ENCODE measurements at places on chromosomes 7 and 10.

GRCh38 chr10:88647061-88647615, 17.1 kb upstream of the LIPF start:
- no peak for DNase-seq

DNA sequence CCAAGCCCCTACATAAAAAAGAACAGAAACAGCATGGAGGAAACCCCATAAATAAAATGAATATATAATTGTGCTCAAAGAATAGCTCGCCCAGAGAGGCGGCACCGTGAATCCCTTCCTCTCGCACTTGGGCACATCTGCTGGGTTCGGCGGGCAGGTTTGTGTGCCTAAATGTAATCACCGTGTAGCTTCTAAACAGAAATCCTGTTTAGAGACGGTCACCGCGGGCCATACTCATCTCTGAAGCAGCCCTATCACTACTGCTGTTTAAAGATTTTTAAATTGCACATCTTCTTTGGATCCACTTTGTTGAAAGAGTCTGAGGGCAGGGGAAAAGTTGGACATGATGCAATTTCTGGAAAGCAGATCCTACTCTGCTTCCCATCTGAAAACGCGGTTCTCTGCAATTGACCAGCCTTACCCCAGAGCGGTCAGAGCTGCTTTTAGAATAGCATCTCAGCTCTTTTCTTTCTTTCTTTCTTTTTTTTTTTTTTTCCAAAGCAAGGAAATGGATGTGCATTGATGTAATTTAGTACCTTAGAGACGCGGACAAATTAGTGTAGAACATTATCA, 6.4 kb downstream of the DRGX start:
- DNase-seq: no peak

DNA sequence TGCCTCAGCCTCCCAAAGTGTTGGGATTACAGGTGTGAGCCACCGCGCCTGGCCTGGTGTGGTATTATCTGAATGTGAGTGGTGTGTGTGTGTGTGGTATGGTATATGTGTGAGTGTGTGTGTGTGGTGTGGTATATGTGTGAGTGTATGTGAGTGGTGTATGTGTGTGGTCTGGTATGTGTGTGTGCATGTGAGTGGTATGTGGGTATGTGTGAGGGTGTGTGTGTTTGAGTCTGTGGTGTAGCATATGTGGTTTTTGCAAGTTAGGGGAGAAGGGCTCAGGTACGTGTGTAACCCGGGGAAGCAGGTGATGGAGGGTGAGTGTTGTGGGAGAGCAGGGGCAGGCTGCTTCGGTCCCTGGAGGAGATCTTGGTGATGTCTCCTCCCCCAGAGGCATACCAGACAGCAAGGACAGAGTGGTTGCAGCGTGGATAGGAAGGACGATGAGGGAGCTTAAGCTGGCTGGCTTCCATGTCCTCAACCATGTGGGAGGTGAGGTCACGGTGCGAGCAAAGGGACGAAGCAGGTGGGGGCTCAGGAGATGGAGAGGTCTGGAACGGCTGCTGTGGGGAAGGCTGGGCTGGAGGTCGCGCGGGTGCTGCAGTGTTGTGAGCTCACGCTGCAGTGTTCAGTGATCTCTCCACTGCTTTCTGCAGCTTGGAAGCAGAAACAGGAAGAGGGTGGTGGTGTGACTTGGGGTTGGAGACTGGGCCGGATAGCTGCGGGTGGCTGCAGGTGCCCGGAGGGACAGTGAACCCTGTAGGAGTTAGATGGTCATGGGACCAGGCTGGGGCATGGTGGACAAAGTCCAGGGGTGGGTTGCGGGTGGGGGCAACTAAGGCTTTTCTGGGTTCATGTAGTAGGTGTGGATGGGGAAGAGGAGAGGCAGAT, 5.0 kb downstream of the ZYX start:
- no peak for DNase-seq

DNA sequence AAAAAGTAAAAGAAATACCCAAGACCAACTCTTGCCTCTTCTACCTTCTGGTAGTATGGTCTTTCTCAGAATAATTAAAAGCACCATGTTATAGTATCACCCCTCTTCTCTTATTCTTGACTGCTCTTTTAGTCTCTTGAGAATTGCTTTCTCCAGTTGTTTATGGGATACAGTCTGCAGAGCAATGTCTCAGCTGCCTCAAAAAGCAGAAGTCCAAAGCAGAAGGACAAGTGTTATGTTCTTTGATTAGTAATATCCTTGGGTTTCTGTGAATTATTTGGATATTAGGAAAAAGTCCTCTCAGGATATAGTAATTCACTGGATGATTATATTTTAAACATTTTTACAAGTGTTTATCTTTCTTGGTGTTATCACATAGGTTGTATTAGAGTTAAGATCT, 7.4 kb downstream of the TAS2R41 start:
- DNase-seq: no peak

DNA sequence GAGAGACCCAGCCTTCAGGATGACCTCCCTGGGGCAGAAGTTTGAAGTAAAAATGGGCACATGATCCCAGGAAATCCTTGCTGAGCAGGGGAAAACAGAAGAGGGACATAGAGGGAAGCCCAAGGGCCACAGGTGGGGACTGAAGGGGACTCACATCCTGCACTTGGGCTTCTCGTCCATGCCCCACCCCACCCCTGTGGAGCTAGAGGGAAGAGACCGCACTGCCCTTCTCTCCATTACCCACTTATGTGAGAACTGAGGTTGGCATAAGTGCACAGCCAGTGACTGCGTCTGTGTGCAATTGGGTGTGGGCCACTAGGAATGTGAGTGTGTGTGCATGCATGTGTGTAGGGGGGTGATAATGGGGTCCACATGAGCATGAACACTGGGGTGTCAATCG, 43.4 kb upstream of the SLF2 start:
- no peak for DNase-seq

GRCh38 chr7:16463520-16463919, 2.0 kb downstream of the SOSTDC1 start:
- no peak for DNase-seq

DNA sequence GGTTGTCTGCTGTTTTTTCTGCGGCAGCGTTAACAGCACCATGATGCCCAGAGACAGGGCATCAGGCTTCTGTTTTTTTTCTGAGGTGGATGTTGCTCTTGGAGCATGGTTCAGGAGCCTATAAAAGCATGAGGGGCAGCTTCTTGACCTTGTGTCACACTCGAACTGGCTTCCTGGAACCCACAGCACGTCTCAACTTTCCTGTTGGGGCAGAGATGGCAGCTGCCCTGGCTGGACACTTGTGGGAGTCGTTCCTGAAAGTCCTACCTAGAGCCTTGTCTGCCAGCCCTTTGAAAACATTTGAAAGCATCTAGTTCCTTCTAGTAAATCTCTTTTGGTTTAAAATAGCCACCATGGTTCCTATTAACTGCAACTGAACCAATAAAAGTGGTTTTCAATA, 28.9 kb upstream of the PRKAG2 start:
- DNase-seq: no peak

DNA sequence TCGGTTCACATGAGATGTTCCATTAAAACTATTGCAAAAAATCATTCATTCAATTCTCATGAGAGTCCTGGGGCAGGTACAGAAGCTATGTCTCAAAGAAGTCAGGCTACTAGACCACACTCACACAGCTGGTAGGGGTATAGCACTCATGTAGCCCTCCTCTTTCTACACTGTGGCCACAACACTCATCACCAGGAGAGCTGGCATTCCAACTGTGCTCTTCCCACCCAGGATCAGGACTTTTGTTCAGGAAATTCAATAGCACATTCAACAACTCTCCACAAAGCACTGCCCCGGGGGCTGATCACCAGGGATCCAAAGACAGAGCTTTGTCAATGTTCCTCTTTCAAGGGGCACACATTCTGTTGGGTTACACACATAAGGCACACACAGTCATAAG, 31.0 kb upstream of the C10orf90 start:
- no peak for DNase-seq

DNA sequence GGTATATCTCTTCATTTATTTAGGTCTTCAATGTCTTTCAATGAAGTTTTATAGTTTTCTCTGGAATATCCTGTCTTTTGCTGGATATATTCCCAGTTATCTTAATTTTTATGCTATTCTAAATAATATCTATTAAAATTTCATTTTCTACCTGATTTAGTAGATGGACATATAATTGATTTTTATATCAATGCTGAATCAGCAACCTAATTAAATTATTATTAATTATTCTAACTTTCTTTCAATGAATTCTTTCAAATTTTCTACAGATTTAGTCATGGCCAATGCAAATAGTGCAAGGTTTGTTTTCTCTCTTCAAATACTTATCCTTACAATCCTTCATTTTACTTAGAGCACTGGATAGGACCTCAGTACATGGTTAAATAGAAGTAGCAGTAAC, 56.8 kb downstream of the DENND11 start:
- DNase-seq: no peak

DNA sequence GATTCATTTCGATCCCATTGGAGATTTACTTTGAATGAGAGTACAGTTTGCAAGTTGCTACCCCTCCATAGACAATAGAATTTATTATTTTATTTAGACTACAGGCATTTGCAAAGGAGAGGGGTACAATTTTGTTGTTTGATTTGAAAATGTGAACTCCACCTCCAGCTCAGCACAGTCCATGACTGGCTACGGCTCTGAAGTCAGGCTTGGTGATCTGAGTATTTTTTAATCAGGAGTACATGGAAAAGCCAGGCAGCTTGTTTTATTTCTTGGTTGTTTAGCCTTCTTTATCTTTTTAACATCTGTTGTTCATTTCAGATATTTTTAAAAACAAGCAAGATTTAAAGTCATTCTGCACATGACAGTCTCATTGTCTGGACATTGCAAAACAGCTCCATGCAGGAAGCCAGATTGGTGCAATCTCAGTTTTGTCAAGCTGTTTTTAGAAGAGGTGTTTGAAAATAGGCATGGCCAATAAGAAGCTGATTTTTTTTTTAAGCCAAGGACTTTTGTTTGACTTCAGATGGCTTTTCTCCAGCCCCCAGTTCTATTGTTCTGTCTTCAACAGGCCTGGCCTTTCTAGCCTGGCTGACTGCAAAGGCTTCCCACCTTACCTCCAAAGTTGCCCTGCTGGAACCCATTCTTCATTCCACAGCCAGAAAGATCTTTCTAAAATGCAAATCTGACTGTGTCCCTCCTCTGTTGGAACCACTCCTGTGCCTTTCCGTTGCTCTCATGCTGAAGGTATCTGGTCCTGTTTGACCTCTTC, 12.2 kb downstream of the PLXDC2 start:
- DNase-seq: no peak

- DNase-seq: no peak
Measured at GRCh38 chr7:47421456-47421855, 160.5 kb downstream of the TNS3 start.

DNA sequence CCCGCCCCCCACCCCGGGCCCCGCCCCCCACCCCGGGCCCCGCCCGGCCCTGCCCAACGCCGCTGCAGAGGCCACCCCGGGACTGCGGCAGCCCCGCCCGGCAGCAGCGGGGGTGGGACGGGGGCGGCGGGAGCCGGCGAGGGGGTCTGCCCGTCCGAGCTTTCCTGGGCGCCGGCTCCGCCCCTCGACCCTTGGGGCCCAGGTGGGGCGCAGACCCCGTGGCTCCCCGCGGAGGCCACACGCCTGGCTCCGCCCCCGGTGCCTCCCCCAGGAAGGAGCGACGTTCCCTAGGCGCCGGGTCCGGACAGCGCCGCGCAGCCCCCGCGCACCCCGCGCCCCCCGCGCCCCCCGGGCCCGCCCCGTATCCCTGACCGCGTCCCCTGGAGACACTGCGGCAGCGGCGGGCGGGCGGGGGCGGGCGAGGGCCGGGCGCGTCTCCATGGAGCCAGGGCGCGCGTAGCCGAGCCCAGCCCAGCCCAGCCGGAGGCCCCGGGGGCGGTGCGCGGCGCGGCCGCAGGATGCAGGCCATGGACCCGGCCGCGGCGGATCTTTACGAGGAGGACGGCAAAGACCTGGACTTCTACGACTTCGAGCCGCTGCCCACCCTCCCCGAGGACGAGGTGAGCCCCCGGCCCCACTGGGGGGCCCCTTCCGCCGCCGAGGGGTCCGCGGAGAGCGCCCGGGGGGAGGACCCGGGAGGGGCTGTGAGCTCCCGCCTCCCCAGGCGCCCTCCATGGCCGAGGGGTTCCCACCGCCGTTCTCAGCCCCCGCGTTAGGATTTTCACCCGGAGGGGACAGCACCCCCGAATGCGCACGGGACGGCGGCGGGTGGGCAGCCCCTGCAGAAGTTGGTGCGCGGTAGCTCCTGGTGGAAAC, at the start of gene KNDC1:
TSS of gene KNDC1 (plus strand) at position 270 of the 876 bp plus-strand sequence. CDS start at position 519, 249 bp downstream.
- no peak for DNase-seq

DNA sequence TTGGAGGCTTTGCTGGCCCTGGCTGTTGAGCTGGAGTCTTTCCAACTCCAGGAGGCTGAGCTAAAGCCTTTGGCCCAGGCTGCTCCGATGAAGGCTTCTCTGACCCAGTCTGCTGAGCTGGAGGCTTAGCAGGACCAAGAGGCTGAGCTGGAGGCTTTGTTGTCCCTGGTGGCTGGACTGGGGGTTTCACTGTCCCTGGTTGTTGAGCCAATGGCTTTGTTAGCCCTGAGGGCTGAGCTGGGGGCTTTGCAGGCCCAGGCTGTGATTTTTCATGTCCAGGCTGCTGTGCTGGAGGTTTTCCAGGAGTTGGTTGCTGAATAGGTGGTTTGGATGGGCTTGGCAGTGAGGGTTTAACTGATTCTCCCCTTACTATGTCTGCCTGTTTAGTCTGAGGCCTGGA, 7.3 kb downstream of the PCLO start:
- no peak for DNase-seq

DNA sequence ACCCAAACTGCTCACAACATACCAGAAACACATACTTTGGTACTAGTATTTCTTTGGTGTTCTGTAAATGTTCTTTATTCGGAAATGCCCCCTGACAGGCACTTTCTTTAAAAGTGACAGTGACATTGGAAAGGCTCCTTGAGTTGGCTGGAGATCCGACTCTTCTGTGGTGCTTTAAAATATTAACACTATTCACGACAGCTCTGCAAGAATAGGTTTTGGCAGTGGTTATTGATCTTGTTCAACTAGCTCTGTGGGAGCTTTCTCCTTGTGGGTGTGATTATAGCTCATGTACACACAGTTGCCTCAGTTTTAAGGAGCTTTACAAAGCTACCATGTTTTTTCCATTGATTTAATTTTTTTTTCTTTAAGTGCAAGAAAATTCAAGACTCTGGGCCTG, 30.3 kb upstream of the SLC39A12 start:
- DNase-seq: no peak

- no peak for DNase-seq
Measured at GRCh38 chr10:78805176-78805575, 263.6 kb upstream of the ZMIZ1 start.

DNA sequence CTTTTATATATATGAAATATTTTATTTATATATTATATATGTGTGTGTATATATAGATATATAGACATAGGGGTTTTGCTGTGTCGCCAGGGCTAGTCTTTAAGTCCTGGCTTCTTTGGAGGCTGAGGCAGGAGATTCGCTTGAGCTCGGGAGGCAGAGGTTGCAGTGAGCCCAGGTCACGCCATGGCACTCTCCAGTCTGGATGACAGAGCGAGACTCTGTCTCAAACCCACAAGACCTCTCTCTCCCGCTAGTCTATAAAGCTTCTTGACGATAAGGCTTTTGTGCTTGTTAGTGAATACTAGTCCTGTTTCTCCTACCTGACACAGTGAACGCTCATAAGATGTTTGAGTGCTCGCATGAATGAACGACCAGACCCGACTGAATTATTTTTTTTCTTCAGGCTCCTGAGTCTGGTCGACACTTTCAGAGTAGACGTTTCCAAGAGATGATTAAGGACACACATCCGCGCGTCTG, 577 bp upstream of the DDX21 start:
- peak; percentile 21 for DNase-seq
